ENCODE measurements at places on chromosomes 11 and 22.

DNA sequence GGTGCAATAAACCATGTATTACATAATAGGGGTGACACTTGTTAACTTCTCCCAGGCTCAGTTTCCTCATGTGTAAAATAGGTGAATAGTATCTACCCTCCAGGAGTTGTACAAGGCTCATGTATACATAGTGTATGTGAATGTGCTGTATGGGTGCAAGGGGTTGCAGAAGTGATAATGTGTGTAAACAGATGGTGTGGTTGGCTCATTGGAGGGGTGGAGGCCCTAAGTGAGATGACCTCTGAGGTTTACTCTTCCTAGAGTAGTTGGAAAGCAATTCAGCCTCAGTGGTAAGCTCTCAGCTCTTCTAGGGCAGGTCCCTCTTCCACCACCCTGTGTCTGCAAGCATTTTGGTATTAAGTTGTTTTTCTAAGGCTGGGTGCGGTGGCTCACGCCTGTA is 102.4 kb downstream of the PTPRJ start:
- DNase-seq: no peak

GRCh38 chr11:47442514-47442913 is 6.4 kb downstream of the RAPSN start:
- no peak for DNase-seq

DNA sequence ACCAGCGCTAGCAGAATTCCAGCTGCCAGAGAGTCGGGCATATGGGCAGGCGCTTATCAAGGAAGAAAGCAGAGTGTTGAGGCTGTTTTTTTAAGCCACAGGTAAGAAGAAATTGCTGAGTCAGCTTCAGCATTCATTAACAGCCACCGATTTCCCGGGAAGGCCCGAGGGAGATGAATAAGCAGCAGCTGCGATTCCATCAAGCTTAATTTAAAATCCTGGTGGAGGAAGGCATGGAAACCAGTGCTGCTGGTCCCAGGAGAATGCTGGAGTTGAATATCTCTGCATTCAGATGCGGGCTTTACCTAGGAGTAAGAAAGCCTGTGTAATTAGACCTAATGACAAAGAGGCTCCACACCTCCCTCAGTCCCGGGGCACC is 168.8 kb downstream of the BRD1 start:
- no peak for DNase-seq

DNA sequence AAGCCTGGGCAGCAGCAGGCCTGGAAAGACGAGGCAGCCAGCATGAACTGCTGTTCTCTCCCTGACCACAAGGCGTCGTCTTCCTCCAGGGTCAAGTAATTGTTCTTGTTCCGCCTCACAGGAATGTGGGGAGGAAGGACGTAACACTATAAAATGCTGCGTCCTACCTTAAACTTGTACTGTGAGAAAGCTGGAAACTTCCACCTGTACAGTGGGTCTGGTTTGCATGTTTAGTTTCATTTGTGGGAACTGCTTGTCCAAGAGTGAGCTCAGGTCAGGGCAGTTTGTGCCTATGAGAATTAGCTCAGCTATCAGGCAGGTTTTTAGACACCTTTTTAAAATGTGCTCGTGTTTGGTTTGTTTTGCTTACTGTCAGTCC is 55.2 kb downstream of the PANX1 start:
- DNase-seq: no peak

GRCh38 chr11:45455536-45455935 is 169.4 kb upstream of the SYT13 start:
- DNase-seq: no peak

DNA sequence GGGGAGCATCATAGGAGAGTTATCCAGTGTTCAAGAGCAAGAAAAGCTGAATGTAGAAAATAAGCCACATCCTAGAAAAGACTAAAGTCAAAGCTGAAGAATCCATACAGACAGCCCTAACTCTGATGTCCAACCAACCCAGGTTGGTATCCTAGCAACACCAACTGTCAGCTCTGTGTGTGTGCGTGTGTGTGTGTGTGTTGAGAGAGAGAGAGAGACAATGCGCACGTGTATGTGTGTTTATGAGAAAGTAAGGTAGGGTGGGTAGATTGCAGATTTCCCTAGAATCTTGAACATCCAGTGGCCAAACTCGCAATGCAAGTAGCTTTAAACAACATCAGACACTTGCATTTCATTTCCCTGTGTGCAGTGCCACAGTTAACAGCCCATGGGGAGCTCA is 274.9 kb downstream of the FAM181B start:
- no peak for DNase-seq

GRCh38 chr22:49408102-49408836 is 419.4 kb downstream of the BRD1 start:
- DNase-seq: no peak

GRCh38 chr11:96303064-96303463 is 39.9 kb downstream of the MAML2 start:
- no peak for DNase-seq

- no peak for DNase-seq
These were observed 60.5 kb downstream of the SVIP start for GRCh38 chr11:22769081-22769480.

DNA sequence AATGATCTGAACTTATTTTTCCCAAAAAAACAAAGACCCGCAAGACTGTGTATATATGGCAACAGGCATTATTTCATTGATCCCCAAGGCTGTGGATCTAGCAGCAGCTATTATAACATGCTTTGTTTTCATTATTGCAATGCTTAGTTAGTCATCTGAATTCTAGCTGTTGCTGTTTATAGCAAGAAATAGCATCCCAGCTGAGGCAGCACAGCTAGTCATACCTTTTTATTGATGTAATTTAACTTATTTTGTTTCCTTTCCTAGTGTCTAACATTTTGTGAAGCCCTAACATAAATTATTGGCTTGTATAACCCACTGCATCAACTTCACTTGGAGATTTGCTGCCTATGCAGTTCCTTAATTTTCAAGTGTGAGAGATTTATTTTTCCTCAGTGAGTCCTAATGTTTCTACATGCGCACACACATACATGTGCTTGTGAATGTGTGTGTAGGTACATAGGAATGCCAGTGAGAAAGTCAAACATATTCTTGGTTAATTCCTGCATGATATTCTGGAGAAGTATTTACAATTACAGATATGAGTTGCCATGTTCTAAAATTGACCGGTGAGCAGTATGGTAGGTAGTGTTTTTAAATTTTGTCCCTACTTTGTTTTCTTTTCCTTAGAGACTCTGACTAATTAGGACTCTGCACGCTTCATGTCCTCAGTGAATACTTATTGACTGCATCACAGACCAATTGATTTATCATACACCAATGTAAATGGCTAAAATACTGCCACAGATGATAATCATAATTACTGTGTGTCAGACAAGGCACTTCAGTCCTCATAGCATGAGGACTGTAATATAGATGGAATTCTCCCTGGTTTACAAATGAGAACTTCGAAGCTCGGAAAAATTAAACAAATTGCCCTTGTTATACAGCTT is 119.3 kb downstream of the WNT11 start:
- DNase-seq: no peak

Data from NCI-H187 treated with DMSO at 0.1 percent for 48 hours (cell line).